ENCODE measurements at places on chromosomes 12 and 14. TPM values are rescaled to one million over a fixed set of nuclear protein-coding genes. Genes with fewer than 3 reads are reported as not detected.

Gene TSHR
- 0.70 TPM for total RNA-seq

Gene C12orf75
- total RNA-seq = 312 TPM

Gene FGF6
- not detected for total RNA-seq

Gene COCH
- total RNA-seq = 0.55 TPM

Gene CEBPE
- 0.83 TPM for total RNA-seq

Gene USP44
- 0.88 TPM for total RNA-seq

Gene KRT86
- total RNA-seq = 0.30 TPM

Gene DLK1
- total RNA-seq = not detected

DNA sequence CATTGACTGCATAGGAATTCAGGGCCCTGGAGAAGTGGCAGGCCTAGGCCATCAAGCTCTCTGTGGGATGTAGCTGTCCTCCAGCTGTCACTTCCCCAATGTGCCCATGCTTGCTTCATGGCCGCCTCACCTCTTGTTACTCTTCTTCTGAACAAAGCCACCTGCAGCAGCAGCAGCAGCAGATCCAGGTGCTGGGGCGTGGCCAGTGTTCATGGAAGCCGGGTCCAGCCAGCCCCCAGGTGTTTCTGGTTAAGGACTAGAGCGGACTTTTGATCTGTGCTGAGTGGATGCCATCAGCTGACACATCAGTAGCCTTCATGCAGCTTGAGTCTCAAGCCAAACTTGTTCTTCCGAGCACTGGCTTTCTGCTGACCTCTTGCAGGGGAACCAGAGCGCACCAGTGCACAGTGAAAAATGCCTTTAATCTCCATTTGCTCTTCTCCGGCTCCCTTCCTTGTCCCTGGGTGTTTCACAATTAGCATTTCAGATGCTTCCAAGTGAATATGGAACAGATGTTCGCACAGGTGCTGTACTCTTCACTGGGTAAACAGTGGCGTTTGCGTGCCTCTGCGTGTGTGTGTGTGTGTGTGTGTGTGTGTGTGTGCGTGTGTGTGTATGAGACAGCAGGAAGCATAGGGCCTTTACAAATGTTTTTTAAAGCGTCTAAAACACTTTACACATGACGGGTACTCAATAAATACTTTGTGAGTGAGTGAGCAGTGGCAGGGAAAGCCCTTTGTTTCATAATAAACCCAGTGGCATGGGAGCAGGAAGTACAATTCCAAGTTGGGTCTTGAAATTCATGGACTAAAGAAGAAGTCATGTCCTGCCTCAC, 20.1 kb downstream of the TPCN1 start:
- no peak overlapping the region for H3K4me3 ChIP-seq
- H3K27ac ChIP-seq = no peak overlapping the region
- no peak for DNase-seq
- H3K27me3 ChIP-seq = no peaks in the 10 kb centered on the region

DNA sequence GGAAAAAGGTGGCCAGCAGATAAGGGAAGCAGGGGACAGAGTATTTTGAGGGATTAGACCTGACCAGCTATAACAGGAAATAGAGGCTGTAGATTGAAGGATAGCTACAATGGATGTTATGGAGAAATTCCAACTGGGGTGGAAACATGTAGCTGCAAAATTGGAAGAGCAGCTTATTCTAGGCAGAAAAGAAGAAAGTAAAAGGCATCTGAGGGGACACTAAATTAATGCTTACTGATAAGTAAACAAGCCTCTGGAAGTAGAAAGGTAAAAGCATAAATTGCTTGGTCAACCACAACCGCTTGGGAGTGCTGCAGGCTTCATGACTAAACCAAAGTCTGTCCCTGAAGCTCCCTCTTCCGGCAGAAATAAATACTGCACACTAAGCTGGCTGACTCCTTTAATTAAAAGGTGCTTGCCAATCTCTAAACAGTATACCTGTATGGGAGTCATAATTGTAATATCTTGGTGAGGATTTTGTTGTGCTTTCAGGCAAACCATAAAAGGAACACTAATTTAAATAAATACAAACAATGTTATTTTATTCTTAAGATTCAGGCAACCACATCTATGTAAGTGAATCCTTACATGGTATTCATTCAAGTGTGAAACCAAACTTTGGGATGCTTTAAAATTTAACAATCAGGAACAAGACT, 7.7 kb downstream of the UBC start:
- no peak overlapping the region for H3K4me3 ChIP-seq
- H3K4me1 ChIP-seq = peaks cover 33% of the 10 kb centered on the region
- no peak overlapping the region for H3K27ac ChIP-seq
- H3K36me3 ChIP-seq = peaks cover 17% of the 10 kb centered on the region
- peaks cover 2% of the 10 kb centered on the region for H3K27me3 ChIP-seq

DNA sequence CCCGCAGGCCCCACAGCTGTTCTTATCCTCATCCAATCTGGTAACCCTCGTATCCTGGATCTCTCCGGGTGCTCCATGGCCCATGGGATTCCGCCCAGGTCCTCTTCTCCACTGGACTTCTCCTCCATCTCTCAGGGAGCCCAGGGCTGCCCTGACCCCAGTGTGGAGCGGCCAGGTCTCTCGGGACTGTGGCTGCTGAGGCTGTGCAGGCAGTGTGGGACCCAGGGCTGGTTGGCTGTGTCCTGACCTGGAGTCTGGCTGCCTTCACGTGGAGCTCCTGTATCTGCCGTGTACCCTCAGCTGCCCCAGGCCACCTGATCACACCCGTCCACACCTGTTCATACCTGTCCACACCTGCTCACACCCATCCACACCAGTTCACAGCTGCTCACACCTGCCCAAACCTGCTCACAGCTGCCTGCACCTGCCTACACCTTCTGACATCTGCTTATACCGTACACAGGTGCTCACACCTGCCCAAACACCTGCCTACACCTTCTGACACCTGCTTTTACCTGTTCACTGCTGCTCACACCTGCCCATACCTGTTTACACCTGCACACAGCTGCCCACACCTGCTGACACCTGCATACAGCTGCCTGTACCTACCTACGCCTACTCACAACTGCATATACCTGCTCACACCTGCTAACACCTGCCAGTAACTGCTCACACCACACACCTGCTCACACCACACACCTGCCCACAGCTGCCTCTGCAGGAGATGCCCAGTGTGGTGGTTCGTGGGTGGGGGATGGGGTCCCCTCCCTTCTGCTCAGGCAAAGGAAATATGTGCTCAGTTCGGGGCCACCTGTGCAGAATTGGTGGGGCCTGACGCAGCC, 92.2 kb downstream of the GALNT9 start:
- H3K27me3 ChIP-seq = no peaks in the 10 kb centered on the region
- DNase-seq = no peak
- no peak overlapping the region for H3K27ac ChIP-seq
- H3K36me3 ChIP-seq = no peaks in the 10 kb centered on the region
- no peak overlapping the region for H3K4me3 ChIP-seq

- H3K36me3 ChIP-seq = no peaks in the 10 kb centered on the region
- no peak within 1 kb of the TSS for H3K4me3 ChIP-seq
- no peak for DNase-seq
- H3K27ac ChIP-seq = no peak within 1 kb of the TSS
These were observed at the start of gene LUM for GRCh38 chr12:91111366-91112325. LUM (minus strand) TSS chr12:91111494; CDS start chr12:91108979, 2,515 bp downstream.

- peaks cover 12% of the 10 kb centered on the region for H3K27me3 ChIP-seq
- H3K4me1 ChIP-seq = peaks cover 5% of the 10 kb centered on the region
- no peaks in the 10 kb centered on the region for H3K36me3 ChIP-seq
- no peak for DNase-seq
- no peak overlapping the region for H3K27ac ChIP-seq
- H3K4me3 ChIP-seq = no peak overlapping the region
These were observed 5.0 kb downstream of the BEST3 start for GRCh38 chr12:69694123-69694522.

DNA sequence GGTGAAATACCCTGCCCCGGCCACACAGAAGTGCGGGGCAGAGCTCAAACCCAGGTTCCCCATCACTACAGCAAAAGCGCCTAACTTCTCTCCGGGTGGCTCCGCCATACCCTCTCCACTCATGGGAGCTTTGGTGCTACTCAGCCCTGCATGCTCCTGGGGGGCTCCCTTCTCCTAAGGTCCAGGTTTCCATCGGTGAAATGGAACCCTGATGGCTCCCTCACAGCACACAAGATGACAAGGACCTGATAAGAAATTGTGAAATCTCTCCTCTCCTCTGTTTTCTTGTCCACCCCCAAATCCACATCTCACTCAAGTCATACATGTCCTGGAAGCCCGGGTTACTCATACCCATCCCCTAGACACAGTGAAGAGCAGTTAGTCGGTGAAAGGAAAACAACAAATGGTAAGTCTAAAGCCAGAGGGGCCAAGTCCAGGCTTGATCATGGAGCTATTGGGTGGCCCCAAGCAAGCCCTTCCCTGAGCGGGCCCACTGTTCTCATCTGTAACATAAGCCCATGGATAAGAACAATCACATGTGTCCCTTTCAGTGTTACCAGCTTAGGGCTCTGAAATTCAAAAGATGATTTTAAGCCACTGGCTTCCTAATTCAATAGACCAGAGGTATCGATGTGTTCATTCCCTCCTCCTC, 317.5 kb downstream of the BCL11B start:
- H3K27me3 ChIP-seq = no peaks in the 10 kb centered on the region
- H3K4me1 ChIP-seq = peaks cover 14% of the 10 kb centered on the region
- DNase-seq = no peak
- H3K36me3 ChIP-seq = no peaks in the 10 kb centered on the region
- no peak overlapping the region for H3K27ac ChIP-seq

GRCh38 chr12:24534622-24535021, 414.3 kb downstream of the BCAT1 start:
- H3K27me3 ChIP-seq = no peaks in the 10 kb centered on the region
- H3K4me1 ChIP-seq = no peaks in the 10 kb centered on the region
- DNase-seq = no peak
- H3K36me3 ChIP-seq = no peaks in the 10 kb centered on the region
- no peak overlapping the region for H3K4me3 ChIP-seq
- no peak overlapping the region for H3K27ac ChIP-seq

GRCh38 chr12:118979763-118980406, 1.5 kb upstream of the SRRM4 start:
- peak; percentile 21 for DNase-seq
- no peak overlapping the region for H3K4me3 ChIP-seq
- no peaks in the 10 kb centered on the region for H3K4me1 ChIP-seq
- no peaks in the 10 kb centered on the region for H3K36me3 ChIP-seq
- H3K27me3 ChIP-seq = peaks cover 17% of the 10 kb centered on the region
- no peak overlapping the region for H3K27ac ChIP-seq

DNA sequence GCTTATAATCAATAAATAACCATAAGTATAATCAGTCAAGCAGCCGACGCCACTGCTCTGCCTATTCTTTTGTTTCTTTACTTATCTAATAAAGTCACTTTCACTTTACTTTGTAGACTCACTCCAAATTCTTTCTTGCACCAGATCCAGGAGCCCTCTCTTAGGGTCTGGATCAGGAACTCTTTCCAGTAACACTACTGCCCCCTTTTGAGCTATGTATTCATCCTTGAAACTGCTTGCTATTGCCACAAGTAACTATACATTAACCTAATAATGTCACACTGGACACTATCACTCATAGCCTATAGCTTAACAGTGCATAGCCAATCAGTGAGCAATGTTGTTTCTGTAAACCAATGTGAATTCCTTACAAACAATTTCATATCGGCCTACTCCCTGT, 2.8 kb upstream of the NID2 start:
- H3K4me1 ChIP-seq = peaks cover 22% of the 10 kb centered on the region
- DNase-seq = no peak

- H3K4me3 ChIP-seq = no peak overlapping the region
- no peaks in the 10 kb centered on the region for H3K4me1 ChIP-seq
- H3K27ac ChIP-seq = no peak overlapping the region
- no peak for DNase-seq
- H3K27me3 ChIP-seq = no peaks in the 10 kb centered on the region
- no peaks in the 10 kb centered on the region for H3K36me3 ChIP-seq
These were observed 108.9 kb downstream of the PDE3A start for GRCh38 chr12:20477255-20477654.

DNA sequence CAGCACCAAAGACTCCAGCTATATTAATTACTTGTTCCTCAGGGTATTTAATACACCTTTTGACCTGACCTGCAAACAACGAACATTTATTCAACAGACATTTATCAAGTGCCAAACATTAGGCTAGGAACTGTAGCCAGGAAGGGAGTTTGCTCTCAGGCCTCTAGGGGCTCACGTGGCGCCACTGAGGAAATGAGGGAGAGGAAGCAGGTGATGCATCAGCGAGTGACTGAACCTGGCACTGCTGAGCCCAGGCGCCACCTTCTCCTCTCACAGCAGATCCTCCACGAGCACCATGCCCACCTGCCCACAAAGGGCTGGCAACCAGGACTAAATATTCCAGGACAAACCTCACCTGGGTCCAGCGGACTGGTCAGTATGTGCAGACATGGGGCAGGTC, 50.2 kb downstream of the SETD3 start:
- H3K27me3 ChIP-seq = no peaks in the 10 kb centered on the region
- H3K4me1 ChIP-seq = peaks cover 24% of the 10 kb centered on the region
- H3K4me3 ChIP-seq = no peak overlapping the region
- DNase-seq = peak; percentile 54

- no peak overlapping the region for H3K4me3 ChIP-seq
- H3K27ac ChIP-seq = peak overlapping the region; percentile 4
- peaks cover 81% of the 10 kb centered on the region for H3K4me1 ChIP-seq
- peaks cover 10% of the 10 kb centered on the region for H3K27me3 ChIP-seq
- peaks cover 60% of the 10 kb centered on the region for H3K36me3 ChIP-seq
These were observed 365.6 kb downstream of the DPF3 start for GRCh38 chr14:72528059-72528862.

DNA sequence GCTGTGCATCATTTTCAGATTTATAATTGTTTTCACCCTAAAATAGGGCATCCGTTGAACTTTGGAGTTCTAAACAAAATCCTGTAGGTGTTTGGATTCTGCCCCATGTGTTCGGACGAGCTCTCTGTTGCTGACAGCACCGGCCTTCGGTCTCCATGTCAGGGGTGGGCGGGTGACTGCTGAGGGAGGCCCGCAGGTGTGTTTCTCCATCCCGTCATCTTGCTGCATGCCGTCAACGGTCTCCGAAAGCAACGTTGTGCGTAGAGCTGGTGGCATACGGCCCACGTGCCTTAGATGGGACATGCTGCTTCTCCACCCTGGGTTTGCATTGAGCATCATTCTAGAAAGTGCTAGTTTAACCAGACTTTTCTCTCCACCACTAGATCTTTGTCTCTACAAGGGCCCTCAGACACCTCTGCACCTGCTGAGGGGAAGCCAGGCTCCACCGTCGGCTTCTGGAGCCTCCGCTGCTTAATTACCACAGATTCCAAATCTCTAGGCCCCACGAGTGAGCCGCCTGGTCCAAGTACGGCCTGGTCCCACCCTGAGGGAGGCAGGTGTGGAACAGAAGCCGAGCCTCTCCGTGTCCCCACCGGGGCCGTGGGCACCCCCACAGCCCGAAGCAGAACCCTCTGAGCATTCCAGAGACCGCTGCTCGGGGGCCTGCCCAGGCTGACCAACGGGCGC, 15.7 kb upstream of the AMN start:
- H3K27ac ChIP-seq = no peak overlapping the region
- H3K4me3 ChIP-seq = no peak overlapping the region
- no peaks in the 10 kb centered on the region for H3K27me3 ChIP-seq
- DNase-seq = no peak
- no peaks in the 10 kb centered on the region for H3K4me1 ChIP-seq

DNA sequence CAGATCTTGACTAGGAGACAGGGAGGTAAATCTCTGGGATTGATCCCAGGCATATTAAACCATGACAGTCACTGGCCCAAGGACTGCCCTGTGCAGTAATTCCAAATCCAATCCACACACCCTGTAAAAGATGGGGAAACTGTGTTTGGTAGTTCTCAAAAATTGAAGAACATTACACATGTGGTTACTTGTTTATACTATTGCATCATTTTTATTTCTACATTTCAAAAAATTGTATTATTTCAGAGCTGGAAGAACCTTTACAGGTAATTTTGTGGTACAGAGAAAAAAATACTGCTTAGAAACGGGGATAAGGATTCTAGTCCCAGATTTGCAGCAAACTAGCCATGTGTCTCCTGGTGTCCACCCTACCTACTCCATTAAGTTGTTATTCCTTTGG, 400.5 kb downstream of the LRIG3 start:
- DNase-seq = no peak
- H3K27me3 ChIP-seq = no peaks in the 10 kb centered on the region
- H3K4me1 ChIP-seq = no peaks in the 10 kb centered on the region
- no peaks in the 10 kb centered on the region for H3K36me3 ChIP-seq
- no peak overlapping the region for H3K27ac ChIP-seq
